Activated CD4-positive, CD25-positive, alpha-beta regulatory T cell (primary cell): ENCODE measurements at places on chromosomes 6 and 20.

- DNase-seq, result no peak
Measured at GRCh38 chr20:53926428-53927028, 143.9 kb downstream of the BCAS1 start.

DNA sequence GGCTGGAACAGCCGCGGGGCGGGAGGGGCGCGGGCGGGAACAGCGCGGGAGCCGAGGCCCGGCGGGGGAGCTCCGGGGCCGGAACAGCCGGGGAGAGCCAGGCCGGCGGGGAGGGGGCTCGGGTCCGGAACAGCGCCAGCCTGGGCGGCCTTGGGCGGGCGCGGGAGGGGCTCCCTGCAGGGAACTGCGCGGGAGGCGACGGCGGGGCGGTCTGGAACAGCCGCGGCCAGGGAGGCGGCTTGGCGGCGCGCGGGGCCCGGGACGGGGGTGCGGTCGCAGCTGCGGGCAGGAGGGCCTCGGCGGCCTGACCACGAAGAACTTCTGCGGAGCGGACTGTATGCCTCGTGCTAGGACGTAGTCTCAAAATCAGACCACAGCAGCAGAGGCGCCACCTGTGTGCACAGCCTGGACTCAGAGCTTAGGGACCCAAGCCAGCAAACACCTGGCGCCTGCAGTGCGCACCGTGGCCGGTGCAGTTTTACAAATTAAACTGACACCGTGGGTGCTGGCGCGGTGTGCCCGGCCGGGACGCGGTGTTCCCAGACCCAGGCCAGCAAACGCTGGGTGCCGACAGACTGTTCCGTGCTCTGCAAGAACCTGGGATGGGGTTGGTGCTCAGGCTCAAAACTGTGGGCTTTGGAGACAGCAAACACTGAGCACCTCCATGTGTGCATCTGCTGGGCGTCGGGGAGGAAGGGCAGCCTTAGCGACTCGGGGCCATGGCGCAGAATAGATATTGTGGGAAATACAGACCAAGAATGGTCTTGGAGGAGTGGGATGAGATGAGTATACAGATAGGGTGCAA, 572 bp downstream of the ZNF341 start:
- peak; percentile 72 for DNase-seq

GRCh38 chr6:30802731-30803130, 58.4 kb upstream of the IER3 start:
- DNase-seq, result no peak

DNA sequence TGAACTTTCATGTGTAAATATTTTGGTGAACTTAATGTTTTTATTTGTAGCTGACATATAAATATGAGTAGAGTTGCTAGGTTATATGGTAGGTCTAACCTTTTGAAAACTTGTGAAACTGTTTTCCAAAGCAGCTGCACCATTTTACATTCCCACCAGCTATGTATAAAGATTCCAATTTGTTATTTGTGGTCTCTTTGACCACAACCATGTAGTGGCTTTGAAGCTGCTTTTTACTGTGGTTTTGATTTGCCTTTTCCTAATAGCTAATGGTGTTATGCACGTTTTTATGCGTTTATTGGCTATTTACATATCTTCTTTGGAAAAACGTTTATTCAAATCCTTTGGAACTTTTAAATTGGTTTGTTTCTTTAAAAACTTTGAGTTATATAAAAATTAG, 10.3 kb downstream of the CST3 start:
- no peak for DNase-seq

DNA sequence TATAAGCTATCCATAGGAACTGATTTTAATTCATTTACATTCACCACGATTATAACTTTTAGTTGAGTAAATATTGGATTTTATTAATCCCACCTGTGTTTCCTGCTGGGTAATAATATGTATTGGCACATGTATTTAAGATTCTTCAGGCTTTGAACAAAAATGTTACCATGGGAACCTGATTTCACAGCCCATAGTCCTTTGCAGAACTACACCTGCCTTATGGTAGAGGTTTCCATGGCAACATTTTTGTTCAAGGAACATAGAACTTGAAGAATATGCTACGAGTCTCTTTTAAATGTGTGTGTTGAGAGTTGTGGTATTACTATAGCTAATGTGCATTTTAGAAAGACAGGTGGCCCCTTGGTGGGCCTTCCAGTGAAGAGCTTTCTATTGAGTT, 317.4 kb downstream of the SAMD5 start:
- no peak for DNase-seq

DNA sequence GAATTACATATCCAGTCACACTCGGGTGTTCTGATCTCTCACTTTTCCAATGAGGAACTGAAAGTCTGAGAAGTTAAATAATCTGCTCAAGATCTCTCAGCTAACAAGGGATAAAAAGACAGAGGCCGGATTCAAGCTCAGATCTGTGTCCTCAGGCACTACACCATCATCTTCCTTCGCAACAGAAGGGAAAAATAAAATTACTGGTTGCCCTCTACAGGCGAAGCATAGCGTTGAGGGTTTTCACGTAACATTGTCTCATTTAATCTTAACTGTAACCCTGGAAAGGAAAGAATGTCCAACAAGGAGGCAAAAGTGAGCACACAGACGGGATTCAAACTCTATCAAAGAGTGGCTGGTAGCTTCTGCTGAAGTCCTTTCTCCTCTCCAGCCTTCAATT, 67.8 kb upstream of the ANKEF1 start:
- no peak for DNase-seq

DNA sequence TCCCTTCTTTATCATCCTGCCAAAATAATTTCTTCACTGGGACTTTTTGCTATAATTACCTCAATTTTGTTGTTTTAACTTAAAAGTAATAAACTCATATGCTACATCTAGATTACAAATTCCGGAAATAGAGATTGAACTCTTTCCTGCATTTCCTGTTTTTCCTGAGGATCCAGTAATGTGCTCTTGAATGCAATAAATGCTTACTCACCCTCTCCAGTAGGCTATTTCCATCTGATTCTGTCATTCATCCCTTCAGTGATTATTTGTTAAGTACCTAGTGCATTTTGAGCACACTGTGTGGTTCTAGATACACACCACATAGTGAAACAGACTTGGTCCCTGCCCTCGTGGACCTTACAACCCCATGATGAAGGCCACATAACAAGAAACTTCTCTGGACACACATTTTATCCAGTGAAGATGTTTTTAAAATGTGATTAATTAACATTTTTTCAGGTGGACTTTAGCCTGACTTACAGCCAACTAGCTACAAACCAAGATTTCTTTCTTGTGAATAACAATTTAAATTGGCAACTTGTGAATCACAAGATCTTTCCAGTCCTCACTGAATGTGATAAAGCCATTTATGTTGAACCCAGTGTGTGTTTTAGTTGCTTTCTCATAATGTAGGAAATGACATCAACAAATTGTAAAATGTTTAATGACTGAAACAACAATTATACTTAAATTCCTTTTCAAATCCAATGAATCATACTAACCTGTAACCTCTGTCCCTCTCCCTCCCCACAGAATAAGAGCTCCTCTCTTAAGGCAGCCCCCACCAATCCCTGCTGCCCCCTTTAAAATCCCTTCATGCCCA, 272.3 kb downstream of the KHDC1L start:
- DNase-seq, result no peak

GRCh38 chr6:38427492-38428210, 212.1 kb downstream of the BTBD9 start:
- DNase-seq, result no peak

GRCh38 chr6:105080279-105080678, 99.5 kb downstream of the POPDC3 start:
- DNase-seq, result no peak

- no peak for DNase-seq
Measured at GRCh38 chr6:47440719-47441118, 36.9 kb upstream of the CD2AP start.

DNA sequence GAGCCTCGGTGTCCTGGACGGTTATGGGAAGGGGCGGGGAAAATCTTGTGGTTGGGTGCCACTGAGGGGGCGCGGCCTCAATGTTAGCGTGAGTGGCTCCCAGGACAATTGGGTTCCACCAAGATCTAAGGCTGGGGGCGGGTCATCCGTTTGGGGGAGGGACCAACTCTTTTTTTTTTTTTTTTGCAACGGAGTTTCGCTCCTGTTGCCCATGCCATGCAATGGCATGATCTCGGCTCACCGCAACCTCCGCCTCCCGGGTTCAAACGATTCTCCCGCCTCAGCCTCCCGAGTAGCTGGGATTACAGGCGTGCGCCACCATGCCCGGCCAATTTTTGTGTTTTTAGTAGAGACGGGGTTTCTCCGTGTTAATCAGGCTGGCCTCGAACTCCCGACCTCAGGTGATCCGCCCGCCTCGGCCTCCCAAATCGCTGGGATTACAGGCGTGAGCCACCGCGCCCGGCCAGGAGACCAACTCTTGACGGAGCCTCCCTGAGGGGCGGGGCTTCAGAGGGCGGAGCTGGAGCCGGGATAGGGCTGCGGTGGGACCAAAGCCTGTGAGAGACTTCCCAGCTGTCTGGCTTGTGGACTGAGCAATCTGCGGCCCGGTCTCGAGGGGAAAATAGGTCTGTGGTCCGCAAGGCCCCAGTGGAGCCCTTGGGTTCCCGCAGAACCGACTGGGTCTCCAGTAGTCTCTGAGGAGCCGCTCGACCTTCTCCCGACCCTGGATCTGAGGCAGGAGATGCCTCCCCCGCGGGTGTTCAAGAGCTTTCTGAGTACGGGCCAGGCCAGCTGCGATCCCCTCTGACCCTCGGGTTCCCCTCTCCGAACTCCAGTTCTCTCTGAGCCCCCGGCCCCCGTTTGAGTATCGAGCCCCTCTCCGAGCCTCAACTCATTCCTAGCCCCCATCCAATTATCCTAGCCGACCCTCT, 1.1 kb downstream of the SPAG4 start:
- no peak for DNase-seq

GRCh38 chr6:28005975-28006374, 48.9 kb downstream of the OR2B6 start:
- no peak for DNase-seq

DNA sequence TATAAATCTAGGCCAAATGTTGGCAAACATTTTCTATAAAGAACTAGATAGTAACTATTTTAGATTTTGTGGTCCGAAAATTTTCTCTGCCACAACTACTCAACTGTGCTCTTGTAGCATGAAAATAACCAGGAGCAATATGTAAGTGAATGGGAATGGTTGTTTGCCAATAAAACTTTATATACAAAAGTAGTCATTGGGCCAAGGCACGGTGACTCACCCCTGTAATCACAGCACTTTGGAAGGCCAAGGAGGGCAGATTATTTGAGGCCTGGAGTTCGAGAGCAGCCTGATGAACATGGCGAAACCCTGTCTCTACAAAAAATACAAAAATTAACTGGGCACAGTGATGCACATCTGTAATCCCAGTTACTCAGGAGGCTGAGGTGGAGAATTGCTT, 617.1 kb downstream of the EPM2A start:
- no peak for DNase-seq

DNA sequence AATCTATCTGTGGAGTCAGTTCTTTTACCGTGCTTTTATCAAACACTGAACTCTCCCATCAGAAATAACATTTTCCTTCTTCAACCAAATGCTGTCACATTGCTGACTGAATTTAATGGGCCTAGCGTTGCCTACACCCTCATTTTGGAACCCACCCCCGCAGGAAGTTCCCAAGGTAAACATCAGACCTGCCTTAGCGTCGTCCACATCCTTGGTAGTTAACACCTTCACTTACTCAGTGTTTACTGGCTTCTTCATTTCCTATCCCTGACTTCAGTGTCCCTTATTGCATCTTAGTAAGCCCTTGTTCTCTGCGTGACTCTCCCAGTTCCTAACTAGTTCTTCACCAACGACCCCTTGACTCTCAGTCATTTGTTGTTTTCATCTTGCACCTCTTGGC, 491.4 kb upstream of the SOX4 start:
- DNase-seq, result no peak
